ENCODE measurements at places on chromosomes 3 and 15.

- DNase-seq: no peak
These were observed 29.9 kb upstream of the SFMBT1 start for GRCh38 chr3:53075743-53076140.

DNA sequence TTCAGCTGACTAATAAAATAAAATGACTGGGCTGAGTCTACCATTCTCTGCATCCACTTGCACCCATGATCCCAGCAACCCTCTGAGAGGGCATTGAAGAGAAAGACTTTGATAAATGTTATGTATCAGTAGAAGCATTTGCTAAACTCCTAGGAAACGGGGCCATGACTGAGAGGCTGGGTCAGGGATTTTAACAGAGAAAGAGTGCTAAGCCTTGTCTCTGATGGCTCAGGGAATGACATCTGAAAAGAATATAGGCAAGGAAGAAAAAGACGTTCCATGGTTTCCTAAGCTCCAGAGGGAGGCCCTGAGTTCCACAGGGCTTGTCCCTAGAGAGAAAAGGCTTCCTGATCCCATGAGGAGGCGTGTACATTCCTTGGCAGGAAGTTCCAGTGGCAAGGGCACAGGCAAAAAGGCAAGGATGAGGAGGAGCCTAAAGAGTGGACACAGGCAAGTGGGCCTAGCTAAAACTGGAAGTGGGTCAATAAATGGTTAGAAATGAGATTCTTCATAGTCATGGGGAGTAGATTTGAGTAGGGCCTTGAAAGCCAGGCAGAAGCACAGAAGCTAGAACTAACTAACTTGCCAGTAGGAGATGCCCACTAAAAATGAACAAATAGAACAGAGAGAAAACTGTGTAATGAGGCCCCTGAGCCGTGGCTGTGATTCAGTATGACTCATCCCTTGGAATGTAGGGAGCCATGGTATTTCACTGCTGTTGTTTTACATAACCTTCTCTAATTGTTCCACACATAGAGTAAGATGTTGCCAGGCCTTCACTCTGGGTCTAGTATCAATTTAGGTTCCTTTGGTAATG, 44.9 kb upstream of the MANF start:
- peak; percentile 82 for DNase-seq

DNA sequence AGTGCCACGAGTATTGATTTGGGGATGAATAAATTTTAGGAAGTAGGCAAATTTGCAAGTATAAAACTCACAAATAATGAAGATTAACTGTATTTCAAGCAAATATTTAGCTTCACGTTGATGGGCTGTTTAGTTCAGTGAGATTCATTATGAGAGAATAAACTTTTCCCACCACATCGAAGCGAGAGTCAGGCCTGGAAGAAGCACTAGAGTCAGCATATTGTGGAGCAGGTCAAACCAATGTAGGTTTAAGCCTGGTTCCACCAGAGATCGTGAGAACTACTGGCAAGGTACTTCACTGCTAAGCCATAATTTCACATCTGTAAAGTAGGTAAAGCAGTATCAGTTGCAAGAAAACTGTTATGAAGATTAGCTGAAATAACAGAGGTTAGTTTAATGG, 22.3 kb downstream of the WDR49 start:
- no peak for DNase-seq

GRCh38 chr15:48761393-48762158, 49.3 kb downstream of the CEP152 start:
- no peak for DNase-seq

DNA sequence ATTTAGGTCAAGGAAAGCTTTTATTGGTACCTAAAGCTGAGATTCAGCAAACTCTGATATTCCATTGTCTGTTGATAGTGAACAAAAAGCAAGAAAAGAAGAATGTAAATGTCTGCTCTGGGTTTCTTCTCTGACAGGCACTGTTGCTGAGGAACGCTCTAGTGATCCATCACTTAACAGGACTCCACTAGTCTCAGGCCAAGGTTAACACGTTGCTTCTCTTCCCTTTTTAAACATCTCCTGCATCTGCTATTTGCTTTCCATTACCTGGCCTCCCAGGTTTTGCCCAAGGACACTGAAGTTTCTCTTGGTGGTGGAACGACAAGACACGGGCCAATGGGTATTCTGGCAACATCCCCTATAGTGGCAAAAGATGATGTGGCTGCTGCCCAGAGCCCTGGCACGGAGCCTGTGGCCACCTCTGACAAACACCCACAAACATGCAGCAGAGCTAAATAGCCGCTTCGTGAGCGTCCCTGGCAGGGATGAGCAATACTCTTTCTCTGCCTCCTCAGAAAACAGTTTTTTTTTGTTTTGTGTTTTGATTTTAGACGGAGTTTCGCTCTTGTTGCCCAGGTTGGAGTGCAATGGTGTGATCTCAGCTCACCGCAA, 97.8 kb upstream of the AKAP13 start:
- peak; percentile 75 for DNase-seq

DNA sequence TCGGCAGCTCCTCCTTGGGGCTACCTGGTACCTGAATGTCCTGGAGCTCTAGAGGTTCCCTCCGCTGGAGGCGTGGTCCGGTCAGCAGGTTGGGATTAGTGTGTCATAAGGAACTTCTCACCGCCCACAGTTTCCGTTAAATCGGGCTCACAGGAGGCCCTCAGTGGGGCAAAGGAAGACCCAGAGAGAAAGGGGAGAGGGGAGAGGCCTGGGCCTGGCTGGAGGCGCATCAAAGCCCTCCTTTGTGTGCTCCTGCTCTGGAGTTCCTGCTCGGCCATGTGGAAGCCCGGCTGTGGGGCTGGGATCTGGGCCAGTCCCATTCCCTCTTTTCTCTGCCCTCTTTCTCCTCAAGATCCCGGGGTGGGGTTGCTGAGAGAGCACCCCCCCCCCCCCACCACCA, at the start of gene RLBP1:
Gene RLBP1, minus strand, starts transcription at position 37 of the 400 bp plus-strand sequence. CDS start 2,604 bp downstream, outside the sequence.
- no peak for DNase-seq

DNA sequence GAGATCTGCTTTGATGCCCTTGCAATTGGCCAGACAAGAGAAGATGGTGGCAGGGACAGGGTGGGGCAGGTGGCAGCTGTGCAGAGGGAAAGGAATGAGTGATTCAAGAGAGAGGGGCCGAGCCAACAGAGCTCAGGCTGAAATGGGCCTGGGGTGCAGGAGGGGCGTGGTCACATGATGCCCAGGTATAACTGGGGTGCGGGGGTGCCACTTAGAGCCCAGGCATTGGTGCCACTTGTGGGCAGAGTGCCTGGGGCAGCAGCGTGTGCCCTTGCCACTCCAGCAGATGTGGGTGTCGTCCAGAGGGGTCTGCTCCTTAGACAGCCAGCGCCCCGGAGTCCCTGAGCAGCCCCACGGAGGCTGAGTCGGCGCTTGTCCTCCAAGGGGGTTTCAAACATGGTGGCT, 88.7 kb downstream of the PLXNA1 start:
- DNase-seq: no peak

DNA sequence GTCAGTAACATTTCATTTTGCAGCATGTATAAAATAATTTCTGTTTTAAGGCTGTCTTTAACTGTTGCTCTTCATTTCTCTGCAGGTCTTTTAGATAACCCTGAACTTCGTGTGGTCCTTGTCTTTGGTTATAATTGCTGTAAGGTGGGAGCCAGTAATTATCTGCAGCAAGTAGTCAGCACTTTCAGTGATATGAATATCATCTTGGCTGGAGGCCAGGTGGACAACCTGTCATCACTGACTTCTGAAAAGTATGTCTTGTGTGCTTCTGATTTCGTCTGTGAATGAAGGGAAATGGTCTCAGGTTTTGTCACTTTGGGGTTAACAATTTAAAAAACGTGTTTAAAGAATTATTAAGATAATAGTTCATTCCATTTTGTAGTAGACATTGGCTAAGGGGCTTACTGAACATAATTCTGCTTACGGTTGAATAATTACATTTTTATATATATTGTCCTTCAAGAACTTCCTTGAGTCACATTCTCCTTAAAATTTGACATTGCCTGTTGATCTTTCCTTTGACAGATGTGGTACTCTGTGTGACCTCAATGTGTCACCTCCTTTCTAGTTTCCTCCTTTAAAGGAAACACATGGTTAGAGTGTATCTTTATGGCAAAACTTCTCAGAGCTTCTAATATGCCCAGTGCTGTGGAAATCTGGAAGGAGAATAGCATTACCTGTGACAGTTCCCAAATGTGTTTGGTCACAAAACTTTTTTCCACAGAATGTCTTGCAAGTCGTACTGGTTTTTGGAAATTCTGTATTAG, 26.3 kb downstream of the FBXO22 start:
- DNase-seq: no peak
